ENCODE measurements at places on chromosomes 6 and 20.
A peak's percentile ranks its signal among the peaks of the same experiment; 100 is the strongest.

GRCh38 chr20:32244150-32244823 lies 33.2 kb upstream of the KIF3B start:
- no peak for DNase-seq

- no peak for DNase-seq
Measured at GRCh38 chr6:41756354-41756753, 9.2 kb upstream of the PGC start.

DNA sequence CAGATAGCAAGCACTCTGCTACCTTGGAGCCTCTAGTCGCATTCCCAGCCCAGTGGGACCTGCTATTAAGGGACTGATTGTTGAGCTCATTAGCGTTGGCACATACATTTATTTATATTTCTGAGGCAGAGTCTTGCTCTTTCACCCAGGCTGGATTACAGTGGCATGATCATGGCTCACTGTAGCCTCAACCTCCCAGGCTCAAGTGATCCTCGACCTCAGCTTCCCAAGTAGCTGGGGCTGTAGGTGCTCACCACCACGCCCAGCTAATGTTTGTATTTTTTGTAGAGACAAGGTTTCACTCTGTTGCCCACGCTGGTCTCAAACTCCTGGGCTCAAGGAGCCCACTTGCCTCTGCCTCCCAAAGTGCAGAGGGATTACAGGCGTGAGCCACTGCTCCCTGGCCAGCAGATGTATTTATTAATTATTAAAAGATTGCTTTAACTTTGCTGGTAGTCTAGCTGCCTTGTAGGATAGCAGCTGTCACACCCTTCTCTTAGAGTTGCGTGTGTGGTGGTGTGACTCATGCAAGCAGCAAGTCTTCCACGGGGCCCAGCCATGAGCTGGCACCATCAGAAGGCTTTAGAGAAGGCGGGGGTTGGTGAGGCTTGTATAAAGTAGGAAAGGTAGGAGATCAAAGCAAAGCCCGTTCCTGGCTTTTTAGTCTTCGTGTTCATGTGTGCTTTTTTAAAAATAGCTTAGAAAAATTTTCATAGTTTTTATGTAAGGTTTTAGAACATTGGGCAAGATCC lies 16.5 kb downstream of the ACTR5 start:
- DNase-seq: peak; percentile 96

DNA sequence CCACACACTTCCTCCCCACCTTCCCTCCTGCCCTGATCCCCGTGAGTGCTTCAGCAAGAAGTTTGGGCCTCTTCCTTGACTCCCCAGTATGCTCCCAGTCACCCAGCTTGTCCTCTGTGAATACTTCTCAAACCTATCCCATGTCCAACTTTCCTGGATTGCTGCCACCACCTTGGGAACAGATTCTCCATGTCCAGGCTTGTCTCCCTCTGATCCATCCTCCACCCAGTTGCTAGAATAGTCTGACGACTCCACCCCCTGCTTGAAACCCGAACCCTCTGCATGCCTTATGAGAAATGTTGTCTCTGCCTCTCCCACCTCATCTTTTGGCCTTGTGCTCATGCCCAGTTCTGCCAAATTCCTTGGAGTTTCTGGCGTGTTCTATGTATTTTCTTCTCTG lies 108.0 kb downstream of the PPP1R14C start:
- peak; percentile 100 for DNase-seq

- DNase-seq: peak; percentile 91
Measured at GRCh38 chr6:169224185-169224695, 29.4 kb downstream of the THBS2 start.

DNA sequence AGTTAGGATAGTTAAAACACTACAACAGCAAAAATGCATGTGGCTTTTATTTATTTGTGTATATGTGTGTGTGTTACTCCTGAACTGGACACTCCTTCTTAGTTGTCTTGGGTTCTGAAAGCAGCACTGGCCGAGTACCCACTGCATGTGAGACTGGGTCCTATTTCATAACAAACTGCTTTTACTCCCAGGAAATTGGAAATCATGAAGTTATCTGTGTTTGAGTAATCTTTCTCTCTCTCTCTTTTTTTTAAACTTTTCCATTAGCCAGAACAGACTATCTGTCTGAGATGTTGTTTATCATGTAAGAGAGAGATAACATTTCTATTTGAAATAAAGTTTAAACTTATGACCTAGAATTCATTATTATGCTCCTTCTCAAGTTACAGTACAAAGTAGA lies 110.4 kb downstream of the LIN28B start:
- no peak for DNase-seq

GRCh38 chr6:84462698-84463097 lies 235.3 kb upstream of the CEP162 start:
- peak; percentile 23 for DNase-seq

DNA sequence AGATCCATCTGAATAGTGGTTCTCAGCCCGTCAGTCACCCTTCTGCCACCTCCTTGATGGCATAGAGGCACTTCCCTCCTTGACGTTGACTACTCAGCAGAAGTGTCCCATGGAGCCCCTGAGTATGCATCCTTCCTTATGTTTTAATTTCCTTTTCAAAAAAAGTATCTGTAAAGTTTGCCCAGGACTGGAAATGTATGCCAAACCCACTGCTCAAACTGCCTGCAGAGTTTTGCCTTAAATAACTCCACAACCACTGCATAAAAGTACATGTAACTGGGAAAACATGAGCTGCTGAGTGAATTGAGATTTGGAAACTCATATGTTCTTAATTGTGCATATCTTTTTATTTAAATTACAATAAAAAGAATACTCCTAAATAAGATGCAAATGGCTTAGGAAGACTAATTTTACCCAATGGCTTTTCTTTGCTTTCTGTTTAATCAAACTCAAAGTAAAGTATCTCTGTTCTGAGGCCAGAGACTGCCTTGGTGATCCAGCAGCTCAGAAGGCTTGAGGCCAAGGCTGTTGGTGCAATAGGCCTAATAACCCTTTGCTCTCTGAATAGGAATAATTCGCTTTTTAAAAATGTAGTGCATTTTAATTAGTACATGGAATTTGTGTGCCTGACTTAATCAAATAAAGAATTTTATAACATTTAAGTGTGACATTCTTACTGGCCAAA lies 90.4 kb downstream of the FNDC1 start:
- DNase-seq: no peak

DNA sequence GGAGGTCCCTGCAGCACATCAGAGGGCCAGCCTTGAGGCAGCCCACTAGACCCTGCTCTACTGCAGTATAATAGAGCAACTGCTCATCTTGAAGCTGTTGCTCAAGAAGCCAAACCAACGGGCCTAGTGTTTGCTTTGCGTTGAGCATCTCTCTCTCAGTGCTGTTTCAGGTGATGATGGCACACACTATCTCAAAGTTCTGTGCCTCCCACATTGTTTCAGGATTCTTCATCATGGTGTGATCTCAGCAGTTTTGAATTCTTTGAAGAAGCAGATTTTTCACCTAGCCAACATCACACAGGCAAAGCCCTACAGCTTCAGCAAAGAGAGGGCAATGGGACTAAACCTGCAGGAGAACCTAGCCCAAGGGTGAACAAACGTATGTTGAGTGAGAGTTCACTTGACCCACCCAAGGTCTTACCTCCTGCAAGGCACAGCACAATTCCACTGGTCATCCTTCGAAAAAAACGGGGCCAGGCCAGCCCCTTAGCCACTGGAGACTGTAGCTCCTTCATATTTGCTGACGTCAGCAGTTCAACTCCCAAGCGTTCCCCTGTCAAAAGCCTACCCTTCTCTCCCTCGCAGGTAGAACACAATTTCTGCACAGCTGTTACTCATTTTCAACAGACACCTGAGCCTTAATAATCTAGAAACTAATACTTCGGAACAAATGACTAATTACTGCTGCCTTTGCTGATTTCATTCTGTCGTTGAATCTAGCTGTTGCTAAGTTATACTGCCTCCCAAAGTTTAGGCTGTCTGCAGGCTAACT lies 15.8 kb downstream of the MYB start:
- no peak for DNase-seq

GRCh38 chr6:83057705-83058321 lies 7.8 kb downstream of the UBE3D start:
- DNase-seq: peak; percentile 66

DNA sequence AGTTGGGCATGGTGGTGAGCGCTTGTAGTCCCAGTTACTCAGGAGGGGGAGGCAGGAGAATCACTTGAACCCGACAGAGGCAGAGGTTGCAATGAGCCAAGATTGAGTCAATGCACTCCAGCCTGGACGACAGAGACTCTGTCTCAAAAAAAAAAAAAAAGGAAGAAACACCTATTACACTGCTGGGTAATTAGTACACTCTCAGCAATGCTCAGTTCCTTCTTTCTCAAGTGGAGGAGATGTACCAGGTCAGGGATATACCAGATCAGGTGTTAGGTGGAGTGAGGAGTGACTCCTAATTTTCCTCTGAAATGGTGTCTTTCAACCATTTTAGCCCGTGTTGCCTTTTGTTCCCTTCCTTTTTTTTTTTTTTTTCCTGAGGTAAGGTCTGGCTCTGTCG lies 30.0 kb upstream of the UBR2 start:
- DNase-seq: no peak

DNA sequence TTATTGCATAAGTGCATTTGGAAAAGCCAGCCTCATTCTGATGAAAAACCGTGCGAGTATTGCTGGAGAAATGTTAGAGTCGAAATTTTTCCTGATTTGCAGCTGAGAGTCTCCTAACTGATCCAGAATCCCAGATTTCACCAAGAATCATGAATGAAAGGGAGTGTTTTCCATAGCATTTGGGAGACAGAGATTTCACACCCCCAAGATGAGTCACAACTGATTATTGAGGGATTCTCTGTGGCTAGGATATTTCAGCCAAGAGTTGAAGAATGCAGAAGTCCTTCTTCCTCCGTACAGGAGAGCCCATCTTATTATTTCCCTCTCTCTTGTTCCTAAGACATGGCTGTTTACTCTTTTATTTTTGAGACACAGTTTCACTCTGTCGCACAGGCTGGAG lies 82.2 kb upstream of the SALL4 start:
- no peak for DNase-seq

DNA sequence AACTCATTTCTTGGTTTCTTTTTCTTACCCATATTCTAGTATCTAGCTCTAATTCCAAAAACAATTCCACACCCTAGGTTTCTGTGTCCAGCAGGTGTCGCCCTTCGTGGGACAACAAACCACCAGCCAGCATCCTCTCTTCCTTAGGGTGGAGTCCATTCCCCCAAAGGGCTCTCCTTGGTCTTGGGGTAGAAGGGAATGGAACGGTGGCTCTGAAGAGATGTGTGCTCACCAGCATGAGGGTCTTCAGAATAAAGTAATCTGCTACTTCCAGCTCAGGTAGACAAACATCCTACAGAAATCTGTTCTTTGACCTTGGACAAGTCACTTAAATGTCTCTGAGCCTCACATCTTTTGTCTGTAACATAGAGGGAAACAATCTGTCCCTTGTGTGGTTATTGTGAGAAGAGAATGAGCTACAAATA lies 7.2 kb downstream of the HLA-DMB start:
- DNase-seq: peak; percentile 77

DNA sequence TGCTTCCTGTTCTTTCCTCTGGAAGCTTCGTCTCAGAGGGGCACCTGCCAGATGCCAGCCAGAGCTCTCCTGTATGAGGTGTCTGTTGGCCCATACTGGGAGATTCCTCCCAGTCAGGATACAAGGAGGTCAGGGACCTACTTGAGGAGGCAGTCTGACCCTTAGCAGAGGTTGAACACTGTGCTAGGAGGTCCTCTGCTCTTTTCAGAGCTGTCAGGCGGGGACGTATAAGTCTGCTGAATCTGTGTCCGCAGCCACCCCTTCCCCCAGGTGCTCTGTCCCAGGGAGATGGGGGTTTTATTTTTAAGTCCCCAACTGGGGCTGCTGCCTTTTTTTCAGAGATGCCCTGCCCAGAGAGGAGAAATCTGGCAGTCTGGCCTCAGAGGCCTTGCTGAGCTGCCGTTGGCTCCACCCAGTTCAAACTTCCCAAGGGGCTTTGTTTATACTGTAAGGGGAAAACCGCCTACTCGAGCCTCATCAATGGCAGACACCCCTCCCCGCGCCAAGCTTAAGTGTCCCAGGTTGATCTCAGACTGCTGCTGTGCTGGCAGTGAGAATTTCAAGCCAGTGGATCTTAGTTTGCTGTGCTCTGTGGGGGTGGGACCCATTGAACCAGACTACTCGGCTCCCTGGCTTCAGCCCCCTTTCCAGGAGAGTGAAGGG lies 326.7 kb downstream of the BCKDHB start:
- no peak for DNase-seq

GRCh38 chr20:40090236-40090635 lies 598.8 kb downstream of the MAFB start:
- peak; percentile 69 for DNase-seq

GRCh38 chr6:4351520-4352321 lies 216.3 kb upstream of the ECI2 start:
- DNase-seq: peak; percentile 87

DNA sequence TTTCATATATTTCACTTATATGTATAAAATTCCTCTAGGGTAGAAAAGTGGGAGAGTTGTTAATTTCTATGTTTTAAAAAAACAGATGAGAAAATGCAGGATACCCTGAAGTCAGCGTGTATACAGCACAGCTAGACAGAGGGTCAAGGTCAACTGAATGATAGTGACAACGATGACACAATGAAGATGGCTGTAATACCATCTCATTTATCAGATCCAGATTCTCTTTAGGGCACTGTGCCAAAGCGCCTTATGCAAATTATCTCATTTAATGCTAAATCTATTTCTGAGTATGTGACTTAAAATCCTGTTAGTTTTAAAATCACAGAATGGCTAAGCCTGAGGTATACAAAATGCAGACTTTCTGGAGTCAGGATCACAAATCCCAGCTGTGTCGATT lies 431.4 kb upstream of the RUNX2 start:
- no peak for DNase-seq

DNA sequence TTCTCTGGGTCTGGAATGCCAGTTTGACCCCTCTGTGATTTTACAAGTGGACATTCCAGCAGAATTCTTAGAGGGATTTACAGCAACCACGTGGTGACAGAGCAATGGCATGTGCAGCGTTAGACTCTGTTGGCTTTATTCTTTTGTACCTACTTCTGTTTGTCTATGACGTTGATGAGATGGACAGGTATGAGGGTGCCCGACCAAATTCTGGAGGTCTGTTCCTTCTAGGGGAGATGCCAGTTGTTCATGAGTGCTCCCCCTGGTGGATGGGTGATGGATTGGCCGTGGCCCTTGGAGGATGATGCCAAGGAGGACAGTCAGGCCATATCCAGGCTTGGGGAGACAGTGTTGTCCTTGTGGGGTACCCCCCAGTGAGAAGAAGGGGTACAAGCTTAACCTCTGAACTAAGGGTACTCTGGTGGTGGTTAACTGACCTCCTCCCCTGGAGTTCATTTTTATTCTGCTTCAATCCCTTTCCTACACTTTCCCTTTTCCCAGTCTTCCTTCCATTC lies 198.6 kb downstream of the DTNBP1 start:
- DNase-seq: peak; percentile 43

DNA sequence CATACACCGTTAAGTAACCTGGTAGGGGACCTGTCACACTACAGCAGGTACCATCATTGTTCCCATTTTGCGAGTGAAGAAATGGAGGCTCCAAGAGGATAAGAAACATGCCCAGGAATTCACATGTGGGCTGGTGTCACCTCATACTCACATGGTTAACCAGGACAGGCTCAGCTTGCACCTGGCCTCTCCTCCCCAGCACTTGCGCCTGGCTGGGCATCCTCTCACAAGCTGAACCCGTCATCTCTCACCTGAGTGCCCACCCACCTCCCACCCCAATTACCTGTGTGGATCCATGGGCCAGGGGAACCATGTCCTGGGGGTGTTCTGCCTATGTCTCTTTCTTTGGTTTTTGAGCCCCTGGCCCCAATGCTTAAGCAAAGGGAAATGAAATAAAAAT lies 1.5 kb downstream of the SFTA2 start:
- no peak for DNase-seq

- no peak for DNase-seq
Measured at GRCh38 chr6:27183060-27183832, 64.3 kb upstream of the PRSS16 start.

- DNase-seq: no peak
Measured at GRCh38 chr6:161954077-161954476, 680.2 kb upstream of the AGPAT4 start.

Data from epithelial cell of esophagus (primary cell).